Activated CD4-positive, alpha-beta memory T cell treated with anti-CD3 and anti-CD28 coated beads for 36 hours (primary cell): ENCODE measurements at places on chromosomes 2 and 18. TPM values are rescaled to one million over a fixed set of nuclear protein-coding genes. Genes with fewer than 3 reads are reported as not detected.

DNA sequence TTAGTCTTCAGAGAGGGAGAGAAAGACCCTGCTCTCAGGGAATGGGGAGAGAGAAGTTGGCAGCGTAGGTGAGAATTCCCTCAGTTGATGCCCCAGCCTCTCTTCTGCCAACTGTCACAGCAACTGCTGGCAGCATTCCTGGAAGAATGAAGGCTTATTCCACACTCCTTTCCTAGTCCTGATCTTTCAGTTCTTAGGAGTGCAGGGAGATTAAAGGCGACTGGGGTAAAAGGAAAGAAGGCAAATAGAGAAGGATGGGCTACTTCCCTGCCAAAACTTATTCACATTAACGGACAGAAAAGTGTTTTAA, 65.9 kb upstream of the ACAA2 start:
- no peak for DNase-seq
- peaks cover 22% of the 10 kb centered on the region for H3K27me3 ChIP-seq
- H3K4me1 ChIP-seq, result no peaks in the 10 kb centered on the region
- no peak overlapping the region for H3K27ac ChIP-seq
- H3K36me3 ChIP-seq, result no peaks in the 10 kb centered on the region

DNA sequence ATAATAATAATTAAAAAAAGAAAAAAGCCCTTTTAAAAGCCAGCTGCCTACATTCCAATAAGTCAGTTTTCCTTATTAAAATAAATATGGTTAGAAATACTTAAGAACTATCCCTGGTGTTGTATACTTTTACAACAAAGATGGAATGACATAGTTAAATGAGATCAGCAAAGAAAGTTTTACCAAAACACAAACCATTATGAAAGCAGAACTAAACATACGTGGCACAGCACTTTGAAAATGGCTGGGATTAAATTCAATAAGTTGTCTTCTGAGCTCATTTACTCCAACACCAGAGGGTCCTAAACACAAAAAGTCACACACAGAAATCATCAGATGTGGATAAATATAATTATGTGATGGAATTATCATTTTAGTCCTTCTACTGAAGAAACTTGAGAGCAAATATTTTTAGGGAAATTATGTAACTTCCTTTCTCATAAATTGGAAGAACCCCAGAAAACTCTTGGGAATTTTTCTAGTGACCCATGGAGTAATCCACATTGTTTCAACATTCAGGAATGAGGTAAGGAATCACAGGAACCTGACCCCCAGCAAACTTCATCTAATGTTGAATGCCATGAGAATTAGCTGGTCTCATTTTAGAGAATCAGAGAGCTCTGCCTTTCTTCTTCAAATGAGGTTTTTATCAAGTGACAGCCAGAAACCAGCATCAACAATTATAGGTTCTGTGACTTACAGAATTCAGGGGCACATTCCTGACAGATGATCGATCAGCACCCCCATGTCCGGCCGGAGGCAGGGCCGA, 11.5 kb upstream of the TMEM237 start:
- H3K4me3 ChIP-seq, result no peak overlapping the region
- H3K27me3 ChIP-seq, result peaks cover 16% of the 10 kb centered on the region
- no peak for DNase-seq
- no peak overlapping the region for H3K27ac ChIP-seq
- H3K4me1 ChIP-seq, result no peaks in the 10 kb centered on the region

GRCh38 chr18:30386624-30387023, 655.9 kb downstream of the DSC3 start:
- H3K27me3 ChIP-seq, result no peaks in the 10 kb centered on the region
- DNase-seq, result no peak
- no peak overlapping the region for H3K27ac ChIP-seq
- H3K4me1 ChIP-seq, result no peaks in the 10 kb centered on the region

DNA sequence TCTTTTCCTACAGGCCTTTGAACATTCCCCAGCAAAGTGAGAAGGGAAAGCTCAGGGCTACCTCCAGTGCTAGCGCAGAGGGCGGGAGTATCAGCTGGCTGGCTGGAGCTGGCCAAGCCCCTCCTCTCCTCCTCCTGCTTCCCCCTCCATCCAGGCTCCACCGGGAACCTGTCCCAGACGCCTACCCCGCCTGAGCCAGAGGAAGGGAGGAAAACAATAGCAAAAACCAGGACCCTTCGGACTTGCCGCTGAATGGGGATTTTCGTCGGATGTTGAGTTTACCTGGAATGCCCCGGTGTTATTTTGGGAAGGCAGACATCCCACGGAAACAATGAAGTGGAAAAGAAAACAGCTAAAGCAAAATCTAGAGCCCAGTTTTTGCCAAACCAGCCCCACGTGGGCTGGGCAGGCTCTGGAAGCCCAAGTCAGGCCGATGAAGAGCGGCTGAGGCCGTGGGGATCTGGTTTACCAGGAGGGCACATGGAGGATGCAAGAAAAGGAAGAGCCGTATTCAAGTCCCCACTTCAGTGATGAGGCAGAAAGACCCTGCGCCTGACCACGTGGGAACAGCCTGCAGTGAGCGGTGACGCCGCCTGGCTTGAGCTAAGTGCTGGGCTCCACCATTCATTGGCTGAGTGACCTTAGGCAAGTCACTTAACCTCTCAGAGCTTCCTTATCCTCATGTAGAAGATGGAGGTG, 100.4 kb upstream of the LCLAT1 start:
- no peak for DNase-seq
- no peak overlapping the region for H3K4me3 ChIP-seq
- no peaks in the 10 kb centered on the region for H3K27me3 ChIP-seq
- peaks cover 21% of the 10 kb centered on the region for H3K4me1 ChIP-seq
- no peak overlapping the region for H3K27ac ChIP-seq

Gene UGT1A7
- not detected for total RNA-seq

DNA sequence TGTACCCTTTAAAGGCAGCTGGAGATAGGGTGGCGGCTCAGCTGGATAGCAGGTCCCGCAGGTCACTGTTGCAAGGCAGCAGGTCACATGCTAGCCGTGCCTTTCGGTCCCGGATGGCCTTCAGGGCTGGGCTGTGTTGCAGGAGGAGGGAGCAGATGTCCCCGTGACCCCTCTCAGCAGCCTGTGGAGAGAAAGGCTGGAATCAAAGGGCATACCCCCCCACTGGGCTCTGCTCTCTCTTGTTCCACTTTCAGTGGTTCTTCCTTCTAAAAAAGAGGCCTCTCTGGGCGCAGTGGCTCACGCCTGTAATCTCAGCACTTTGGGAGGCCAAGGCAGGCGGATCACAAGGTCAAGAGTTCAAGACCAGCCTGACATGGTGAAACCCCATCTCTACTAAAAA, 4.4 kb upstream of the ANKRD23 start:
- no peak overlapping the region for H3K27ac ChIP-seq
- H3K27me3 ChIP-seq, result no peaks in the 10 kb centered on the region
- no peak for DNase-seq
- peaks cover 2% of the 10 kb centered on the region for H3K4me1 ChIP-seq
- peaks cover 23% of the 10 kb centered on the region for H3K36me3 ChIP-seq
- H3K4me3 ChIP-seq, result no peak overlapping the region

DNA sequence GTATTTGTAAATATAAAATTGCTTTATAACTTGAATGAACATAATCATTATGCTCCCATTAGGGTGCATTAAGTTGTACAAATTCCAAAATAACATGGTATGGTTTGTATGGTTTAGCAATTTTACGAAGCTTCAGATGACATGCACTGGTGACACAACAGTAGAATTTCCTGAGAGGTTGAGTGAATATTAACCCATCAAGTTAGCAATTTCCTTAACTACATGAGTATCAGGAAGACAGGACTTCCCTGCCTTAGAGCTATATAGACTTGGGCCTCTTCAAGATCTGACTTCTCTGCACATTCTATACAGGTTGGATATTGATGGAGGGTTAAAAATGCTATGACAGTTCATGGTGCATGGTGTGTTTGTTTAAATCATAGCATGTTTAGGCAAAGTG, 60.2 kb downstream of the ZC3H6 start:
- no peak overlapping the region for H3K27ac ChIP-seq
- no peak for DNase-seq
- no peaks in the 10 kb centered on the region for H3K4me1 ChIP-seq
- H3K36me3 ChIP-seq, result no peaks in the 10 kb centered on the region

DNA sequence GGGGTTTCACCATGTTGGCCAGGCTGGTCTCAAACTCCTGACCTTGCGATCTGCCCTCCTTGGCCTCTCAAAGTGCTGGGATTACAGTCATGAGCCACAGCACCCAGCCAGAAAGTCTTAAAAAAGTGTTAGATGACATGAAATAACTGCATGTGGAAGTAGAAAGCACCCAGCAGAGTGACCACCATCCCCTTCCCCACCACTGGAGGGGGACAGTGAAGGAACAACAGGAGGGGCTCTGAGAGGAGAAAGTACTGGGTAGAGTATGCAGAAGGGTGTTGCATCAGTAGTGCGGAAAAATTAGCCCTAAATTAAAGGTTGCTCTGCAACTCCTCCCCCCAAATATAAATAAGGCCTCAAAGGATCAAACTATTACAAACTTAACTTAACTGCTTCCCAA, 230.5 kb downstream of the ZNF521 start:
- DNase-seq, result no peak
- H3K27me3 ChIP-seq, result no peaks in the 10 kb centered on the region
- H3K36me3 ChIP-seq, result no peaks in the 10 kb centered on the region
- no peak overlapping the region for H3K4me3 ChIP-seq

Gene SRD5A2
- not detected for total RNA-seq

DNA sequence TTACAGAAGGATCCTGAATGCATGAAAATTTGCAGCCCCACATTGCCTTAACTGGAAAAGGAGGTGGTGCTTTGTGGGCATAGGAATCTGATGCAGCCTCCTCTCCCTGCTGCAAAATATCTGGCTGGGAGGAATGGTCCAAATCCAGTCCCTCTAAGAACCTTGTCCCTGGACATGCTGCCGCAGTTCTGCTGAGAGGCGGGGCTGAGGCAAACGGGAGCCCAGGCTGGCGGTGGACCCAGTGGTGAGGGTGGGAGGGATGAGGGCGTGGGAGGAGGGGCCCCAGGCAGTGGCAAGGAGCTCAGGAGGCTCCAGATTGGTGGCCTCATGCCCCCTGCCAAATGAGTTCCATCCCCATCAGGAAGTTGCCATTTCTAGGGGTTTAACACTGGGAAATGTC, 36.2 kb downstream of the ZAP70 start:
- peaks cover 28% of the 10 kb centered on the region for H3K4me1 ChIP-seq
- DNase-seq, result peak; percentile 7
- no peaks in the 10 kb centered on the region for H3K27me3 ChIP-seq
- H3K4me3 ChIP-seq, result no peak overlapping the region

- H3K27ac ChIP-seq, result peak overlapping the region; percentile 85
- H3K36me3 ChIP-seq, result peaks cover 9% of the 10 kb centered on the region
- H3K4me3 ChIP-seq, result peak overlapping the region; percentile 63
- peak; percentile 72 for DNase-seq
- H3K4me1 ChIP-seq, result peaks cover 92% of the 10 kb centered on the region
- H3K27me3 ChIP-seq, result no peaks in the 10 kb centered on the region
Observed at GRCh38 chr2:233418761-233419546, 64.7 kb downstream of the DGKD start.

DNA sequence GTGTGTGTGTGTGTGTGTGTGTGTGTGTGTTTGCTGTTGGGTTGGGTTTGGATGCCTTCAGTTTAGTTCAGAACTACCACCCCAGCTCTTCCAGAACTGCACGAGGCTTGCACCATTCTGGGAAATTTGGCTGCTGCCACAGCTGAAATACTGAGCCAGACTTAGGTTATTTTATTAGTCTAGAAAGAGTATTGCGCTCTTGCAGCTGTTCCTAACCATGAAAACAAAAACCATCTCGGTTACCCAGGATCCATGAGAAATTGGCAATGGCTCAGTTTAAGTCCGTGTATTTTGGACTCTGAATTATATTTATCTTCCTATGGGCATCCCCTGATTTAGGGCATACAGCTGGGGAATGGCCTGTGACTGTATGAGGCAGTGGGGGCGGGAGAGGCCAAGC, 83.2 kb downstream of the TANC1 start:
- H3K36me3 ChIP-seq, result no peaks in the 10 kb centered on the region
- H3K4me3 ChIP-seq, result no peak overlapping the region

DNA sequence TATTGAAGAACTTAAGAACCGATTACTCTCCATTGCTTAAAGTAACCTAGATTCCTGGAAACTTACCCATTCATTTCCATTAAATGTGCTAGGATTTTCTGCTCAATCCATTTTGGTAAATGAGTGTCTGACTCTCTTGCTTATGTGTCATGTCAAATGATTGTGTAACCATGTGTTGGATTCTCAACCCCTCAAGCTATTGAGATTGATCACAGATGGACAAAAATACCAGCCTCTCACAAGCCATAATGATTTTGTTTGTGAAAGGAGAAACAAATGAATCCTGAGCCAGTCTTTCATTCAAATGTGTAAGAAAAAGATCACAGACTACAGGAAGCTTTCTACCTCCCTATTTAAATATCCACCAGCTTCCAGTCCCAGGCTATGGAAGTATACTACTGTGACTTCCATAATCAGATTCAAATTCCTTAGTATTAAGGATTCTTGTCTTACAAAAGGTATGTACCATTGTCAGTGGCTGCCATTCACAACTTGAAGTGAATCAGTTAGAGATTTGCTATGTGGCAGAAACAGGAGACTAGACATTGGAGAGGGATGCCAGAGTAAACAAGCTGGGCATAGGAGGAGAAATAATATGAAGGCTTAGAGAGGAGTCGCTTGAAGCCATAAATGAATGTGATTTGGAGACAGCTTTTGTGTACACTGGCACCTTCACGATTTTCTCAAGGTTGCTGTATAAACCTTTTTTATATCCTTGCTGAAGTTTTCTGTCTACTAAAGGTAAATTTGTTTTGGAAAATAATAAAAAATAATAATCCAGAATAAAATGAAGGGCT, 498.5 kb upstream of the SETBP1 start:
- no peak for DNase-seq
- H3K4me3 ChIP-seq, result no peak overlapping the region
- no peaks in the 10 kb centered on the region for H3K4me1 ChIP-seq
- H3K36me3 ChIP-seq, result no peaks in the 10 kb centered on the region
- H3K27me3 ChIP-seq, result no peaks in the 10 kb centered on the region
- H3K27ac ChIP-seq, result no peak overlapping the region

GRCh38 chr18:48792611-48793380, 158.0 kb downstream of the SMAD7 start:
- no peaks in the 10 kb centered on the region for H3K27me3 ChIP-seq
- H3K27ac ChIP-seq, result no peak overlapping the region
- H3K36me3 ChIP-seq, result no peaks in the 10 kb centered on the region
- no peak overlapping the region for H3K4me3 ChIP-seq

Gene ERMN
- total RNA-seq, result 0.82 TPM

DNA sequence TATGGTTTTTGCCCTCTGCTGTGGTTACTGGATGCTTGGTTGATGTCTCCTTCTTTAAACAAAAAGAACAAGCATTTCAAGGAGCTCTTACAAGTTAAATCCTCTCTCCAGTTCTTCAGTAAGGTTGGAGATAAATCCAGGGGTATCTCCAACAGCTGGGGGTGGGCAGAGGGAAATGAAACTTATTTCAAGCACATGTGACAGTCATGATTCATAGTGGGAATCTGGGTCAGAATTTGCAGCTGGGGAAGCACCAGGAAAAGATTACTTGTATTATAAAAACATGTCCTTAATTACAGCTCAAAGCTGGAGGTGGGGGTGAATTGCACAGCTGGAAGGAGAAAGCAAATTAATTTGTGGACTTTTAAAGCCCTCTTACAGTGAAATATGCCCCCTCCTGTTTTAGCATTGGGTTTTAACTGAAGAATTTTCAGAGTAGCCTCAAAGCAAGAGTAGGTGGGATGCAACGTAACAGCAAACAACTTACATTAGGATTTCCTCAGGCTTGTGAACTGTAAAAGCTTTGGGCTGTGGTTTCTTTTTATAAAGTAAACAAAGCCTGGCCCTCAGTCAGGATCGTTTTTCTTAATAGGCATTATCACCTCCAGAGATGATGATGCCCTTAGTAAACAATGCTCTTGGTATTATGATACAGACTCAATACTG, 596.4 kb downstream of the NYAP2 start:
- H3K36me3 ChIP-seq, result no peaks in the 10 kb centered on the region
- DNase-seq, result no peak
- no peak overlapping the region for H3K4me3 ChIP-seq
- H3K4me1 ChIP-seq, result no peaks in the 10 kb centered on the region

Gene TRIM43
- not detected for total RNA-seq

Gene ALK
- not detected for total RNA-seq
